ENCODE measurements at places on chromosomes 11 and 22.

DNA sequence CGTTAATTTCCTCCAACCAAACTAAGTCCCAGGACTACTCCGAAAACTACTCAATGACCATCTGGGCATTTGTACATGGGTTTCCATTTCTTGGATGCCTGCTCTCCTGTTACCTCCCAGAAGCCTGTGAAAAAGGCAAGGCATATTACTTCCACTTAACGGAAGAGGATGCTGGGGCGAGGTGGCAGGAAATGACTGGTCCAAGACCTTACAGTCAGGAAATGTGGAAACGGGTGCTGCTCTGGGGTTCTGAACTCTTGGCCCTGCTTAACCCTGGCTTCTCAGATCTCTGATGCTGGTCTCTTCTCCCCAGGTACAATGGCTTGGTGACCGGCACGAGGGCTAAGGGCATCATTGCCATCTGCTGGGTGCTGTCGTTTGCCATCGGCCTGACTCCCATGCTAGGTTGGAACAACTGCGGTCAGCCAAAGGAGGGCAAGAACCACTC, 12.9 kb downstream of the ADORA2A start:
- DNase-seq: peak; percentile 50

- DNase-seq: no peak
Measured at GRCh38 chr11:116510886-116511650, 261.7 kb downstream of the BUD13 start.

DNA sequence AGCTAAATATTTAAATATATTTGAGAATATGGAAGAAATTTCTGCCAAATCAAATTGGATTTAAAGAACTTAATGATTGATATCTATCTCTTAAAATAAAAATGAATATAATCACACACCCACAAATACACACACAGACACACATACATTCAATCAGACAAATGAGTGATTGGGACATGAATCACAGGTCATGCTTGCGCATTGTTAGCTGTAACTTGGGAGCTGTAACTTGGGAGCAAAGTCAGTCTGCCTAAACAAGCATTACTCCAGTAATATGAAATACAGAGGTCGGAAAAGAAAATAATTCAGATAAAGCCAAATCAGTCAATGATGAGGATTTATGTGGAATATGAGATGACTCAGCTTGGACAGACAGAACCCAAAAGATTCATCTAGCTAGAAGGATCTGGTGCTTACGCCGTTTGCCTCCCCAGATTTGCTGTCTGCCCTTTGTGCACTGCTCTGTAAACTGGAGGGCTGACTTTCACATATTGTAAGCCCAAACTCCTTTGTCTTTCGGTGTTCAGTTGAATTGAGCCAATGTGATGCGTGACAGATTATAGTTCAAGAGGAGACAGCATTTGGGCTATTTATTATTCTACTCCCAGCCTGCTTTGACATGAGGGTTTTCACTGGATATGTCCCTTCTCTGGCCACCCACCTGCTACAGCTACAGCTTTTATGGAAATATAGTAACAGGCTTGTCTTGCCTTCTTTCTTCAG, 1.6 kb downstream of the OR56B1 start:
- no peak for DNase-seq

DNA sequence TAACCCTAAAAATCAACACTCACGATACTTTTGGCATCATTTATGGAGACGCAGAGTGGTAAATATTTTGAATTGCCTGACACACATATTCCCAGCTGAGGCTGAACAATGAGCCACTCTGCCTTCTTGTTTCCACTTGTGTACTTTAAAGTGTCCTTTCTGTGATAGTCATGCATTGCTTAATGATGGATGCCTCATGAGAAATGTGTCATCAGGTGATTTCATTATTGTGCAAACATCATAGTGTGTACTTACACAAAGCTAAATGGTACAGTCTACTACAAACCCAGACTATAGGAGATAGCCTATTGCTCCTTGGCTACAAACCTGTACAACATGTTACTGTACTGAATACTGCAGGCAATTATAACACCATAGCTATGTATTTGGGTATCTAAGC, 44.2 kb downstream of the MRE11 start:
- no peak for DNase-seq

GRCh38 chr11:33775832-33776470, 1.6 kb upstream of the FBXO3 start:
- no peak for DNase-seq
